ENCODE measurements at places on chromosomes 13 and 19. TPM values are rescaled to one million over a fixed set of nuclear protein-coding genes. Genes with fewer than 3 reads are reported as not detected.

Gene SBK2
- 0.28 TPM for total RNA-seq

Gene VSTM1
- not detected for total RNA-seq

Gene RFPL4AL1
- total RNA-seq: not detected

Gene RFPL4A
- not detected for total RNA-seq

Gene C5AR1
- 0.43 TPM for total RNA-seq

Gene CLEC4G
- not detected for total RNA-seq

Gene WASF3
- 15.5 TPM for total RNA-seq

Gene MEX3D
- 45.6 TPM for total RNA-seq

Gene ZNF541
- 0.43 TPM for total RNA-seq

GRCh38 chr13:110841846-110842245, 73.0 kb downstream of the ANKRD10 start:
- no peak for DNase-seq

GRCh38 chr13:35643625-35644024, 167.1 kb upstream of the MAB21L1 start:
- DNase-seq: no peak

DNA sequence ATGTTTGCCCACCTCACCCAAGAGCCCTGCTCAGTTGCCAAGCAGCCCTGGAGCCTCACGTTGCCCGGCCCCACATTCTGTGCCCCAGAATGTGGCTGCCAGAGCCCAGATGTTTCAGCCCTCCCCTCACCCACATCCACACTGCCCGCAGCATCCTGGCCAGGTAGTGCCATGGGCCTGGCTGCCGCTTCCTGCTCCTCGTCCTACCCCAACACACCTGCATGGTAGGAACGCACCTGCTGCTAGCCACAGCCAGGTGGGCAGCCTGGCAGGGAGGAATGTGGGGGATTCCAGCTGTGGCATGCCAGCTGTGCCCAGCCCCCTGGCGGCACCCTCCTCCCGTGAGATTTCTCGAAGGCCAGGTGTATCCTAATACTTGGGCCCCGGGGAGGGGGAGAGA, 7.5 kb upstream of the NFIX start:
- no peak for DNase-seq

DNA sequence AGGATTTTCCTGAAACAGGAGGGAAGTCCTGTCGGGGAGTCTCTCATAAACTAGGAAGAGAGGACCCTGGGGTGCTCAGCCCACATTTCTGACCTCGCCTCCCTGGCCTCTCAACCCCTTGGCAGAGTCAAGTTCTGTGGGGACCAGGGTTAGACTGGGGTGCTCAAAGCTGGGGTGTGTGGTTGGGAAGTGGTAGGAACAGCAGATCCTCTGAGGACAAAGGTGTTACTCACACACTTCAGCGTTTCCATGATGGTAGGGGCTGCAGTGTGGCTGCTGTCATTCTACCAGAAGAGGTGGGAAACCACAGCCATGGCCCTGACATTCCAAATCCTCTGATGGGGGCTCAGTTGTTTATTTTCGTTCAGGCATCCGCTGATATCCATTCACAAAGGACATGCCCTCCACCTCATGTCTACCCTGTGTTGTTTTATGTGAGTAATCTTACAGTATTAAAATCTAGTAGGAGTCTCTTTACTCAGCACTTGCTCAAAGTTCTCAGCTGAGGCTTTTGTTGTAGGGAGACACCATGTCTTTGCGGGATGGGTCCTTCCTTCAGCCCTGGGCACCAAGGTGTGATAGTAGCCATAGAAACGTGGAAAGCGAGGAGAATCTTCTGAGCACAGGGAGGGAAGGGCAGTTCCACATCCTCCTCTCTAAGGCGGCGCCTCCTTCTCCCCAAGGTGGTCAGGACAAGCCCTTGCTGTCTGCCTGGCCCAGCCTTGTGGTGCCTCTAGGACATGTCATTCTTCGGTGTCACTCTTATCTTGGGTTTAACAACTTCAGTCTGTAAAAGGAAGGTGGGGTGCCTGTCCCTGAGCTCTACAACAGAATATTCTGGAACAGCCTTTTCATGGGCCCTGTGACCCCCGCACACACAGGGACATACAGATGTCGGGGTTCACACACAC, 1.5 kb downstream of the KIR2DL3 start:
- no peak for DNase-seq

DNA sequence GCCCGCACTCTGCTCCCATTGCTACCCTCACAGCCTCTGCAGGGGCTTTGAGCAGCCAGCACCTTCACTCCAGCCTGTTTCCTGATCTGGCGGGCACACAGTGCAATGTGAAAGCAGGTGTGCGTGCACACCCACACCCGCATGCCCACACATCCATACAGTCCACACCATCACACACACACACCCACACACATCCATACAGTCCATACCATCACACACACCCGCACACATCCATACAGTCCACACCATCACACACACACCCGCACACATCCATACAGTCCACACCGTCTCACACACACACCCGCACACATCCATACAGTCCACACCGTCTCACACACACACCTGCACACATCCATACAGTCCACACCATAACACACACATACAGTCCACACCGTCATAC, 28.0 kb downstream of the PIAS4 start:
- no peak for DNase-seq

DNA sequence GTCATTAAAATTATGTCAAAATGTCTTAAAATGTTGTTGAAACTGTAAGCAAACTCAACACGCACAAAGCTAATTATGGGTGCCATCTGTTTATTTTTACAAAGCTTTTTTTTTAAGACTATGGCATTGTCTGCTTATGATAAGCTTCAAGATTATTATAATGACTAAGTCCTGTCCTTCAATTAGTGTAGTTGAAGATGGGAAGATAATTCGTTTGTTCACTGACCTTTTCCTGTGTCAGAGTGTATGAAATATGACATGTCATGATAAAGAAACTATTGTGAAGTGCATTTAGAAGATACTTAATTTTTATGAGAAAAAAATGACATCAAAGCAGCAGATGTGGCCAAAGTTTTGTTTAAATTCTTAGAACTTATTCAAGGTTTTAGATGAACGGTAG, 211.3 kb downstream of the PCCA start:
- no peak for DNase-seq

GRCh38 chr13:39559847-39560246, 43.1 kb downstream of the LHFPL6 start:
- no peak for DNase-seq

DNA sequence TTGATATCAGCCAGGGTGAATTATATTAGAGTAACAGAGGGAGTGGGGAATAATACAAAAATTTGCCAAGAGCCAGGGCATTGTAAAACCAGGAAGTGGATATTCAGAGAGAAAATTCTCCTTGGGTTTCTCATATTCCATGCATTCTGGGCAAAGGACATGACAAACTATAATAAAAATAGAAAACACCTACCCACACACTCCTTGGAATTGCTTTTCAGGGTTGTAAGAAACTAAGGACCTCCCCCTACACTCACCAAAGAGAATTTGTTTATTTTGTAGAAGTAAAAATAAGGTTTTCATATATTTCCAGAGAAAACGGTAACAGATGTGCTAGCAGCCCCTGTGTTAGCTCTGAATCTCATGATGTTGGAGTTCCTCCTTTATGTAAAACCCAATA, 649.6 kb downstream of the SLITRK1 start:
- no peak for DNase-seq

- no peak for DNase-seq
These were observed 3.7 kb upstream of the ZNRF4 start for GRCh38 chr19:5451494-5451893.

- DNase-seq: no peak
These were observed 17.1 kb downstream of the ACTL9 start for GRCh38 chr19:8681345-8682029.

DNA sequence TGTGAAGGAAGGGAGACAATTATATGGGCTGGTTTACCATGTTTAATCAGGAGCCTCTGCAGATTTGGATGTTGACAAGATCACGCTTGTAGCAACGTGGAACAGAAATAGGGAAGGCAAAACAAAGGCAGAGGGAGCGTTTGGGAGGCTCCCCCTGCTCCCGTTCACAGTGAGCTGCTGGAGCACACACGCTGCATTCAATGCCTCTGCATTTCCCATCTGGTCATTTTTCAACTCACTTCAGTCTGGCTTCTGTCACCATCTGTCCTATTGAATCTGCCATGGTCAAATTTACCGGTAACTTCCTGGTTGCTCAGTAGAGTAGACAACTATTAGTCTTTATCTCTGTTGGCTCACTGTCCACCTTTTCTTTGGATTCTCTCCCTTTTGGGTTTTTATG, 91.0 kb downstream of the NHLRC3 start:
- DNase-seq: no peak

DNA sequence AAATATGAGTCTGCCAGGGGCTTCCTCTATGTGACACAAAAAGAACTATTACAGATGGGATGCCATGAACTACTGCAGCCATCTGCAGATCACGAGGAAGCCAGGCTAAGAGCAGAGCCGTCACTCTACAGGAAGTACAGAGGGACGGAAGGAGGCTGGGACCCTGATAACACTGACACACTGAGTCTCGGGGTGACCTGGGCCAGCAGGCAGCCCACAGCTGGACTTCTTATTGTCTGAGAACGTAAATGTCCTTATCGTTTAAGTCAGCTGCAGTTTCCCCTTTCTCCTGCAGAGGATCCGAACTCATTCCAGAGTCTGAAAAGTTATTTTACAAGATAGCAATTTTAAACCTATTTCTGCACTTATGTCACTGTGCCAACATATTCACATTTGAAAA, 20.7 kb downstream of the PARP4 start:
- no peak for DNase-seq

DNA sequence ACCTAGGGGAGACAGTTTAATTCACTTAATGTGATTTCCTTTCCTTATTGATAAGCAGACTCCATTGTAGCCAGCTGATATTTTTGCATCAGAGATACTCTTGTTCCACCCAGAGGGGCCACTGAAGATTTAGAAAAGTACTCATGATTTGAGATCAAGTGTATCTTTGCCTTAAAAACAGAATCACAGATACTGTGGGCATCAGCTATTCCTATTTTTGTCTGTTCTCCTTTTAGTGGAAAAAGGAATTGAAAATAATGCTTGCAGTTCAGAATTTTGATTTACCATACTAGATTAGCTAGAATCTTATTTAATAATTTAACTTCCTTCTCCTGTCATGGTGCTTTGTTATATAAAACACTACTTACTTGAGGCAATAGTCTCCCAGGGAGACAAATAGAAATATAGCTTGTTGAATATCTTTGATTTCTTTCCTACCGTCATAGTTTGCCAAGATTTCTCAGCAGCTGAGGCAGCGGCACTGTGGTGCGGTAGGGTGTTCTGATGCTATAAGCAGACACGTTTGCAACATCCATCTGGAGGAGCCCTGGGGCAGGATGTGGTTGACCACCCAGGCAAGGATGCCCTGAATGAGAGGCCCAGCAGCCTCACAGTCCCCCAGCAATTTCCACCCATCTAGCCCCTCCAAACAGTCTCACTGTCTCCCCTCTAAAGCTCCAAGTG, 47.0 kb upstream of the RAP2A start:
- DNase-seq: no peak

DNA sequence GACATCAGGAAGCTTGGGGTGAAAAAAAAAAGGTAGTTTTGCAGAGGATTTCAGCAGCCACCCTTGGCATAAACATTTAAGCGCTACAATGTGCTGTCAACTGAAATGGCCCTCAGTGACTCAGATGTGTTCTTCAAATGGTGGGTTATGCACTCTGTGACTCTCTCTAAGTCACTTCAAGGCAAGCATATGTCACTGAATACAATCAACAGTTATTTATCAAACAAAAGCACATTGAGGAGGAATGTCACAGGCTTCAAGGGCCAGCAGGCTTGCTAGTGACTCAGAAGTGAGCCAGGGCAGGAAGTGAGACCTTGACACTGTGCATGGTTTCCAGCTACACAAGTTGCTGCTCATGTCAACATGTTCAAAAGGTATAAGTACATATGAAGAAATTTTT, 523.7 kb upstream of the HTR2A start:
- DNase-seq: no peak

GRCh38 chr13:109297628-109298027, 488.8 kb downstream of the IRS2 start:
- no peak for DNase-seq

- DNase-seq: peak; percentile 95
These were observed 47.4 kb downstream of the ZFP14 start for GRCh38 chr19:36331353-36332228.

DNA sequence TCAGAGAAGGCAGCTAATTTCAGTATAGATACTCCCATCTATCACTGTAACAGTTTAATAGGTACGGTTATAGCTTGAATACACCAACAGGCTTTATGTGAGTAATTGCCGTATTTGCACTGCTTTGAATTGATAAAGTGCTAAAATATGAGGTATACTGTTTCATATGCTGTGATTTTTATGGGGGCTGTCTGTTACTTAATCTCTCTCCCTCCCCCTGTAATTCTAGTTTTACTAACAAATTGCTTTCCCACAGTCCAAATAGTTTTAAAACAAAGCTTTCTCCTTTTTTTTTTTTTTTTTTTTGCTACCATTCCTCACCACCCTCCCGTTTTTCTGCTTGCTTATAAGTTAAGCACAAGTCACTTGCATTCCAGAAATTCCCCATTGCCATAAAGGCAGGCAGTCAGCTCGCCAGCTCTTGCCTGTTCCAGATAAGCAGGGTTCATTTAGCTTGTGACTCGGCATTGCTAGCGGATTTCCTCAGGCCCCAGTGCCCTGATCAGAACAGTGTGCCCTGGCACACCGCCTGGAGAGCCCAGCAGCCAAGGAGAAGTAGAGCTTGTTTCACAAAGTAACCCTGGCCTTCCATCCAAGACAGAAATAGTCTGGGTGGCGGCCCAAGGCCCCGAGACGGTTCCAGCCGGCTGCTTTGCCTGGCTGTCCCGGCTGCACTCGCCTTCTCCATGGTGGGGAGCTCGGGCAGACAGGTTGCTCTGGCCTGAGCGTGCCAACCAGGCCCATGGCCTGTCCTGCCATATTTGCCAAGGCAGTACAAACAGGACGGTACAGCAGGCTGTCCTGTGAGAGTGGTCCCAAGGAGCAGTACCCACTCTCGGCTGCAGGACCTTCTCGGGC, 43.5 kb upstream of the NPAS1 start:
- DNase-seq: peak; percentile 76

GRCh38 chr13:31891472-31891871, 140.1 kb upstream of the FRY start:
- DNase-seq: peak; percentile 35

GRCh38 chr19:51027873-51028272, 1.5 kb upstream of the KLK11 start:
- no peak for DNase-seq

DNA sequence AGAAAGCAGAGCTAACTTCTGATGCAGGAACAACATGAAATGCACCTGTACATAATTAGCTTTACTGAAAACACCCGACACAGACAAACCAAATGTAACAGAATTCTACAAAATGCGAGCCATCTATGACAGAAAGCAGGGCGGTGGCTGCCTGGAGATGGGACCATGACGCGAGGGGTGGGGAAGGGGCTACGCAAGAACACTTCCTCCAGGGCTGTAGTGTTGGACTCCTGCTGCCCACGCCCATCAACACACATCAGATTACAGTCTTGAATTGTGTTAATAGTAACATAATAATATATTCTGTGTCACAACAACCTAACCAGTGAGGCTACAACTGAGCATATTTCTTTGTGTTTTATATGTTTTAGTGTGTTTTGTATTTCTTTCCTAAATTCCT, 103.2 kb downstream of the SPACA7 start:
- DNase-seq: no peak

All from hepatocyte (in vitro differentiated cells).